ENCODE measurements at places on chromosomes 11 and 22. TPM values are rescaled to one million over a fixed set of nuclear protein-coding genes. Genes with fewer than 3 reads are reported as not detected.

DNA sequence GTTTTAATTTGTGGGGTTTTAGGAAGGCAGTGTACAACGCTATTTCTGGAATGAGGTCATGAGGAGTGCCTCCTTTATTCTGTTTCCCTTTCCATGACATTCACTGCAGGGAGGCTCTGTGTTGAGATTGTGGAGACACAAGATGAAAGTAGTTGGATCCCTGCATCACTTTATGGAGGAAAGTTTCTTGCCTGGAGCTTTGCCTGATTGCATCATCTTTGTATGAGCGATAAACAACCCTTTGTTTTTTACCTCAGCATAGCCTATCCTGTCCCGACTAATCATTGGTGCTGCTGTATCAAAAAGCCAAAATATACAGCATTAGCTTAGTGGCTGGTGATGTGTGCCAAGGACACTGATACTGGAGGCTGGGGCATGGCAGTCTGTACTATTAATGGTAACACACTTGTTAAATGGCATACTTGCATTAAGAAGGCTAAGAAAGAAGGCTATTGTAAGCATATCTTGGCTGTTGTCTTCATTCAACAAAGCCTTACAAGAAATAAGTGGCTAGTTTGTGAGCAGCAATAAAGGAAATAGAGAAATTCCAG, 31.2 kb upstream of the SLC5A4 start:
- DNase-seq = no peak

Gene KCNJ5
- 0.05 TPM for total RNA-seq

DNA sequence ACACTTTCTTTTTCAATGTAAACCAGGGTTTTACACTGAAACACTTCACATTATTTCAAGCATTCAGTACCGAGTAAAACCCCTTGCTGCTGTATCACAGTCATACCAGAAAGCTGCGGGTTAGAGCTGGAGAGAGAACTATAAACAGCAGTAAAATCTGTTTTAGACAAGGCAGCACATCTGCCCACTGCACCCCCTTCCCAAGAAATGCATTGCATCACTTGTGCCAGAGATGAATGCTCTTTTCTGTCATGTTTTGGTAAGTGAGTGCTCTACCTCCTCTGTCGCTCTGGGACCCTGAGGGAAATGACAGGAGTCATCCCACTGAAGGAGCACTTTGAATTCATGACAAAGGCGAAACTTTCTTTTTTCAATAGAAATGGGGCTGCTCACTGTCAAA, 107.2 kb downstream of the MAML2 start:
- DNase-seq = no peak

- DNase-seq = no peak
These were observed 148.1 kb downstream of the DYNC2H1 start for GRCh38 chr11:103257360-103257759.

Gene RASSF10
- total RNA-seq = 17.5 TPM
